Tibial nerve (tissue), 4 donors: ENCODE measurements at places on chromosomes 7 and 10. TPM values are rescaled to one million over a fixed set of nuclear protein-coding genes. Genes with fewer than 3 reads are reported as not detected.

Gene BTBD16
- total RNA-seq: 0.42 TPM

Gene HTR5A
- total RNA-seq: not detected

Gene TMEM176A
- 36.9 TPM for total RNA-seq

Gene CD36
- 261 TPM for total RNA-seq

Gene TCAF1
- total RNA-seq: 50.5 TPM

Gene DOCK4
- total RNA-seq: 35.1 TPM

Gene SPDYE2B
- not detected for total RNA-seq

Gene AKR1C3
- total RNA-seq: 45.1 TPM

Gene SLC13A1
- total RNA-seq: not detected

Gene SFXN4
- 23.1 TPM for total RNA-seq

Gene GDF2
- not detected for total RNA-seq

Gene GJD4
- not detected for total RNA-seq

Gene CDC14C
- not detected for total RNA-seq

Gene CHRM2
- not detected for total RNA-seq

Gene CALML5
- total RNA-seq: not detected

Gene KLHL7
- total RNA-seq: 35.3 TPM

Gene EN2
- 0.98 TPM for total RNA-seq
